MG63 (cell line): ENCODE measurements at places on chromosomes 5 and 9. TPM values are rescaled to one million over a fixed set of nuclear protein-coding genes. Genes with fewer than 3 reads are reported as not detected.

SV2C gene
- not detected in 2 replicates for total RNA-seq

SKIC3 gene
- 50.6 and 89.5 TPM in 2 replicates for total RNA-seq

PDE4D gene
- 1.6 and 3.1 TPM in 2 replicates for total RNA-seq

PCDHGA5 gene
- total RNA-seq = not detected in 2 replicates

SMIM23 gene
- total RNA-seq = not detected in 2 replicates

CDO1 gene
- not detected in 2 replicates for total RNA-seq

PPP3R2 gene
- not detected in 2 replicates for total RNA-seq

- DNase-seq = no peak
Measured at GRCh38 chr5:16659536-16659935, 42.7 kb upstream of the RETREG1 start.

GRCh38 chr9:131675437-131676022, 64.3 kb downstream of the RAPGEF1 start:
- DNase-seq = no peak

DNA sequence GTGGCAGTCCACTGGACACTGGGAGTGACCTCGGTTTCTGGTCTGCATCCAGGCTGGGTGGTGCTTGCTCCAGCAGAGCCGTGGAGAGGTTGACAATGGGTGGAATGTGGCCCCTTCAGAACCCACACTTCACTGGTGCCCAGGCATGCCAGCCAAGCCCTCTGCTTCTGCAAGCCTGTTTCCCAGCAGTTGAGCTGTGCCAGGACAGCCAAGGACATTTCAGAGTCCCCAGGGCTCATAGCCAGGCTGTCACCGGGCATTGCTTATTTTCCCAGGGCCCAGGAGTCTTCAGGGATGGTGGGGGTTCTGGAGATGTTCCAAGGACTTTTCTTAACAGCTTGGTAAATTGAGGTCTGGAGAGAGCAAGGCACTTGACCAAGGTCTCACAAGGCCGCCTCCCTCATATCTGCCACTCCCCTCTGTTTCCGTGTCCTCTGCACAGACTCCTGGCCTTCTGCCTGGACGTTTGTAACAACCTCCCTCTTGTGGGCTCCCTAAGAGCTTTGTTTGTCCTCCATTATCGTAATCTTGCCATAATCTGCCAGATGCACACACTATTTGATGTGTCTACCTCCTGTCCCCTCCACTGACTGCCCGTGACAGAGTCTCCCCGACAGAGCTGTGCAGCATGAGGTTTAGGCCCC, 3.8 kb upstream of the NDST1 start:
- peak; percentile 72 for DNase-seq

DNA sequence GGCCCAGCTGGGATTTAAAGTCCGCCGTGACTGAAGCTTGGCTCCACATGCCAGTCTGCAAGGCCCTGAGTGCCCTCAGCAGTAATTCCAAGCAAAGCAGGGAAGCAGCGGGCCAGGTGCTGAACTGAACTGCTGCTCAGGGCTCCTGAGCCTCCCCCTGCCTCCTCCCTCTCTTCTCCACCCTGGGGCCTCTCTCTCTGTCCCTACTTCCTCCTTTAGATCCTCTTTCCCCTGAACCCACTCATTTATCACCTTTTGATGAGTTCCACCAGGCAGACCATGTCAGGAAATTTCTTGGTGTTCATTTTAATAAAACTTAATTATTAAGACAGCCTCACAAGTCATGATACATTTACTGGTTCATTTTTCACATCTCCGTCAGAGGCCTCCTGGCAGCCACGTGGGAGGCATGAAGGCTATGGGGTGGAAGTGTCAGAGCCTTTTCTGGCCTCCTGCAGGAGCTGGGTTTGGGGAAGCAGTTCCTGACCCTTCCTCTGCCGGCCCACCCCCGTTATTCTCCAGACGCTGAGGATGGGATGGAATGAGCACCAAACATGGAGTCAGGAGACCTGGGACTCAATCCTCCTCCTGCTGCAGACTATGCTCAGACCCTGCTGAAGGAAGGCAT, 32.2 kb upstream of the KCNIP1 start:
- DNase-seq = no peak

DNA sequence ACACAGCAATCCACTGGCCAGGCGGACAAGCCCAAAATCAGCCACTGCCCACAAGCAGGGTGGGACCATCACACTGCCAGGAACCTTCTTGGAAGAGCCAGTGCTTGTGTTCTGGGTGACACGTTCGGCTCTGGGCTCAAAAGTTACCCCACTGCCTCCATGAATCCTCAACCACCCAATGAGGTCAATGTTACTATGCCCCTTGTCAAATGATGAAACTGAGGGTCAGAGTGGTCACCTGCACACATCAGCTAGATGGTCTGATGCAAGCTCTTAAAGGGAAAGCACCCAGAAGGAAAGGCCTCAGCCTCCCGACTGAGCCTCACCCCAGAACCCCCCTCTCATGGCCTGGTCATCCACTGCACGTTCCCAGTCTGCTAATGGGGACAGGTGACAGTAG, 114.8 kb downstream of the VAV2 start:
- DNase-seq = no peak

DNA sequence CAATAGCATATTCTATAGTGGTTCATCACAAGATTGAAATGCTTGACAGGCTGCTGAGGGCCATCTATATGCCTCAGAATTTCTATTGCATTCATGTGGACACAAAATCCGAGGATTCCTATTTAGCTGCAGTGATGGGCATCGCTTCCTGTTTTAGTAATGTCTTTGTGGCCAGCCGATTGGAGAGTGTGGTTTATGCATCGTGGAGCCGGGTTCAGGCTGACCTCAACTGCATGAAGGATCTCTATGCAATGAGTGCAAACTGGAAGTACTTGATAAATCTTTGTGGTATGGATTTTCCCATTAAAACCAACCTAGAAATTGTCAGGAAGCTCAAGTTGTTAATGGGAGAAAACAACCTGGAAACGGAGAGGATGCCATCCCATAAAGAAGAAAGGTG, 43.8 kb downstream of the GCNT1 start:
- no peak for DNase-seq

DNA sequence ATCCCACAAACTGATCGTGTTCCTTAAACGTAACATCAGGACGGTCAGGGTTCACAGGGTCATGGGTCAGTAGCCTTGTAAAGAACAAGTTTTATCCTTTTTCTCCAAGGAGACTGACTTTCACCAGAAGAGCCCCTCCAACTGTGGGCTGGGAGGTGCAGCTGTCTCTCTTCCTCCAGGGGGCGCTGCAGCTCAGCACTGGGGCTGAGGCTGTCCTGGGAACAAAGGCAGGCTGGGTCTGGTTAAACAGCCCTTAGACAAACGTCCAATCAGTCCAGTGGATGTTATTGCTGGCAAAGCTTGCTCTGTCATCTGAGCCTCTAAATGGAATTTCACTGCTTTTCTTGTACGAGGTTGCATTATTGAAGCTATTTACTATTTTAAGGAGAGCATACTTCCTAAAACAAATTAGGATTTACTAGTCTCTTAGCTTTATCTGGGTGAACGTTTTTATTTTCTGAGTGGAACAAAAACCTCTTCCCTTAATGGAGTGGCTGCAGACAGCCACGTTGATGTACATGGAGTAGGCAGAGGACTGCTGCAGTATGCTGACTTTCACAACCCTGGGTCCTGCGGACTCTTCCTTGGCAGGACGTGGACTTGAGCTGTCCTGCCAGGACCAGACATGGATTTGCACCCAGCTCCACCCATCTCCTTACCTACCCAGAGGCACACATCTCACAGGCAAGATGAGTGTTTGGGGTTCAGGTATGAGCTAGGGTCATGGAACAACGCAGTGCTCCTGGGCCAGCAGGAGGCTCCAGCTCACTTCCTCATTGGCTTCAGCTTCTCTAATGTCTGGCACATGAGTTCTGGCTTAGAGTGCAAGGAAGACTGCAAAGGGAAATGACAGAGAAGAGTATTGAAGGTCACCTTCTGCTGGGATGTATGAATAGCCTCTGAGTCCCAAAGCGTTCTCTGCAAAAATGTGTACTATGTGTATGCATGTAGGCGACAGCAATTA, 7.8 kb downstream of the EXOSC2 start:
- peak; percentile 55 for DNase-seq

DNA sequence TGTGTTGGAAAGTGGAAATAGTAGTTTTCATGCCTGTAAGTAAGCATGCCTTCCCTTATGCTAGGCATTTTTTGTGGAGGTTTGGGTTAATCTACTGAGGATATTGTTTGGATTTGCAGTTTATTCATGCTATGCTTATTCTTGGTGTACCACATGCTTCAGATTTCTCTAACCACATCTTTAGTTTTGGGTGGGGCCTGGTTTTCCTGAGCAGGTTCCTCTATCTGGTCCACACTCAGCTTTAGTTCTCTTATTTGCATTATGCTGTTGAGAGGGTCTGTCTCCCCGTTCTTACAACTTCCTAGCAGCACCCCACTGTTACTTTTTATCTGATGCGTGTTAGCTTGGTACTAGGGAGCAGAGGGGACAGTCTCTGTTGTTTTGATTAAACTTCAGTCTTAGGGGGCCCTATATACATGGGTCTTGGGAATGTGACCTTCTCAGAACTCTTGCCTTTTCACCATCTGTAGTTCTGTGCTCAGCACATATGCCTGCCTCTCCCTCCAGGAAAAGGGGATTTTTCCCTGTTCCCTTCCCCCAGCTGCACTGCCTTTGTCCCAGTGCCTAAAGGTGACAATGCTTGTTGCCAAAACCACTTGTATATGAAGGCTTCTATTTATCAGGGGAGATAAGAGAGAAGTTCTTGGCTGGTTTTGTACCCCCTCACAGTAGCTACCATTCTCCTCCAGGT, 10.0 kb upstream of the CAMK4 start:
- no peak for DNase-seq

- no peak for DNase-seq
Measured at GRCh38 chr9:120387257-120388002, 192.5 kb downstream of the CDK5RAP2 start.

DNA sequence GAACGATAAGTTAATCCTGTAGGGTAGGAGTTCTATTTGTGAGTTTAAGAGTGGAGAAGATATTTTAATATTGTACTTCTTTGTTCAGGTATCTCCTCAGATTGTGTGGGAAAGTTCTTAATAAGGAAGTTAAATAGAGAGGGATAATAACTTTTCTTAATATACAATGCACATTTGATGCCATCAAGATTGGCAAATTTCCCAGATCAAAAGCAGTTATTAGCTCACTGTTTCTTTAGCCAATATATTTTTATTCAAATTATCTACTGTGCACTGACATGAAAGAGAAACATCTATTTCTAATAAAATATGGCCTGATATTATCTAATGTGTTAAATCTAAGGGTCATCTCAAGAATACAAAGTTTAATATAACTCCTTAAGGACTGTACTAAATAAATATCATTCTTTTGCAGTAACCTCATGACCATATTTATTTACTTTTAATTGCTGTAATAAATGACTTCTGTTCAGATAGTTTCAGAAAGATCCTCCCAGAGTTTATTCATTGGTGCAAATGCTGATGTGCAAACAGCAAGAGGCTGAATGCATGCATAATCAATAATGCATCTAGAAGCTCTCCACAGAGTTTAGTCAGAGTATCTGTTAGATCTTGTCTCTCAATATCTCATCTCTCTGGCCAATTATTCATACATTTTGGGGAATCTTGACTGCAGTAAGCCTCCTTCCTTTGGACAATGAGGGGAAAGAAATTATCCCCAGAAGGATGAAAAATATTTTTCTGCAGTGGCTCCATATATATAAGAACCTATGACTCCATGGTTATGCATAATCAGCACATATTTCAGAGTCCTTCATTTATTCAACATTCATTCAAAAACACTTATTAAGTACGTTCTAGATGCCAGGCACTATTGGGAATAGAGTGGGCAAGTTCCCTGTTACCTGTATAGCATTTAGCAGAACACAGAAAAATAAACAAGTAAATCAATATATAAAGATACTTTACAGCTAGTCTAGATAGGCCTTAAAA, 85.3 kb downstream of the SPATA31D1 start:
- DNase-seq = no peak

GRCh38 chr5:17182494-17182893, 34.9 kb upstream of the BASP1 start:
- peak; percentile 77 for DNase-seq

DNA sequence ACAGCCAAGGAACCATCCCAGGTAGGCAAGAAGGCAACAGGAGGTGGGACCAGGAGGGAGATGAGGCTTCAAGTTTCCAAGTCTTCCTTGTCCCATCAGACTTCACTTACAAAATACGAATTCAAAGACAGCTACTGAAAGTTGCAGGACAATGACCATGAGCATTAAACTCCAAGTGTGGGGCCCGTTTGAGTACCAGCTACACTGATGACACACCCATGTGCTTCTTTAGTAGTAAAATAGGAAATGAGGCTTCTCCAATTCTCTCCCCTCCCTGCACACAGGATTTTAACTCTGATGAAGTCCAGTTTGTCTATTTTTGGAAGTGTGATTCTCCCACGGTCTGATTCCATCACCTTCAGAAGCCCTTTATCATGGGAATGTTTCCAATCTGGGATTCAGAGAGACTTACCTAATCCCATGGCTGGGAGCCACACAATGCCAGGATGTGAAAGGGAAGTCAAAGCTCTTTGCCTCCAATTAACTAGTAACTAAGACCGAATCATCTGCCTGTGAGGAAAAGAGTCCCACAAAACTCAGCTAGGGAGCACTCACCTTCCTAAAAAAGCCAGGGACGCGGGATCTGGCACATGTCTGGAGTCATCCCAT, 222.8 kb upstream of the MSX2 start:
- DNase-seq = peak; percentile 85

- DNase-seq = no peak
Measured at GRCh38 chr9:115815786-115816185, 337.8 kb upstream of the PAPPA start.

- no peak for DNase-seq
Measured at GRCh38 chr5:147287110-147287509, 52.3 kb downstream of the STK32A start.

- DNase-seq = peak; percentile 20
Measured at GRCh38 chr9:33225319-33226147, 14.4 kb upstream of the SPINK4 start.
